ENCODE measurements at places on chromosomes 5 and 9.
A peak's percentile ranks its signal among the peaks of the same experiment; 100 is the strongest.

DNA sequence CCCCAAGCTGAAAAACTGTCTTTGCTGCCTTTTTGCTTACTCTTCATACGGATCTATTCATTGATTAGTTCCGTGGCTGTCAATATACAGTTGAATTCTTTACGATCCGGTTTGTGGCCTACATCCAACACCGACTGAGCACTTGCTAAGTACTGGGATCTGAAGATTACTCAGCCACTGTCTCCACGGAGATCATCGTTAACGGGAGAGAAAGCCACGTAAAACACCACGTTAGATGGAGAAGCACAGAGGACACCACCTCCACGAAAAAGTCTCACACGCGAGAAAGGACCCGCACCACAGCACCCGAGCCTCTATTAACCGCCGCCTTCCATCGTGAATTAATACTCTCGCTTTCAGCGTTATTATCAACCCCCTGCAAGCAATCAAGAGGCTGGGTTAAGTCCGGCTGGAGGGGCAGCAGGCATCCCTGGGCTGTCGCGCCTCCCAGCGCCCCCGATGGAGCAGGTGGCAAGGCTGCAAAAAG lies 650 bp downstream of the ELP1 start:
- DNase-seq = no peak

GRCh38 chr9:20395651-20396050 lies 226.6 kb downstream of the MLLT3 start:
- no peak for DNase-seq

GRCh38 chr5:164921722-164922121 lies 1416.3 kb downstream of the MAT2B start:
- DNase-seq = no peak

DNA sequence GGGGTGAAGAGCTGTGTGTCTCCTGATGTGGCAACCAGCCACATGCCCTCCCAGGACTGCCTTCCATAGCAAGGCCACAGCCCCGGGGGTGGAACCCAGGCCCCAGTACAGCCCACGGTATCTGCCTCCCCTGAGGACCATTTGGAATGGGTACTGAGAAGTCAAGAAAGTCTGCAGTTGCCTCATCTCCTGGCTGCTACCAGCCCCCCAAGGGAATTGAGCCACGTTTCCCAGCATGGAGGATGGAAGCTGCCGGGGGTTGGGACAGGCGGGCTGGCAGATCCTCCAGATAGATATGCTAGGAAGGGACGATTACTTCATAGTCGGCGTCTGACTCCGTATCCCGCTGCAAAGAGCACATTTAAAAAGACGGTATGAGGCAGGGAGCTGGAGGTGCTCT lies 5.5 kb upstream of the DMRT2 start:
- DNase-seq = no peak

DNA sequence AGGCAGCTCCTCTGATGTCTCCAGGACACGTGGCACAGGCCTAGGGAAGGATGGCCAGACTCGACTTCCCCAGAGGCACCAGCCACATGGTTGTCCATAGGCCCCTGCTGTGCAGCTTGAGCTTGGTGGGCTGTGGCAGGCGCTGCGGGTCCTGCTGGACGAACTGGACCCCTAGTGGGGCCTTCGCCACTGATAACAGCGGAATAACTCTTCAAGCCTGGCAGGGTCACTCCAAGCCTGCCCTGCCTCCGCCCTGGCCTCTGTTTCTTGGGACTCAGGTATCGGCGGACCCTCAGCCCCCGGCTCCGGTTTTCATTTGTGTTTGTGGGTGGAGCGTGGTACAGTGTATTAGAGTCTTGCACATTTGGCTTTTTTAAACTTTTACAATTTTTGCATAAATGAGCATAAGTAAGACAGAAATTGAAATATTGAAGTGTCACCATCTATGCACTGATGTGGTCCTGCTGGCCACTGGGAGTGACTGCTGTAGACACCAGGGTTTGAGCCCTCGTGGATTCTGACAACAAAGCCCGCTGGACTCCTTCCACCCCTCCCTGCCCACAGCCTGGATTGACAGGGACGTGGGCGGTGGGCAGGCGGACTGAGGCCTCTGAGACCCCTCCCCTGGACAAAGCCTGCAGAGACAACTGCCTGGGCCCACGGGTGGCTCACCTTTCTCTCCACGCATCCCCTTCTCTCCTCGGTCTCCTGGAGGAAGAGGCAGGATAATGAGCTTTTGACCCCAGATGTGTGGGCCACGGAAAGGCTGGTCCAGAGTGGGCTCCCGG lies 3.8 kb downstream of the FCN1 start:
- DNase-seq = no peak

- no peak for DNase-seq
These were observed 1033.4 kb downstream of the TLE4 start for GRCh38 chr9:80605129-80605528.

DNA sequence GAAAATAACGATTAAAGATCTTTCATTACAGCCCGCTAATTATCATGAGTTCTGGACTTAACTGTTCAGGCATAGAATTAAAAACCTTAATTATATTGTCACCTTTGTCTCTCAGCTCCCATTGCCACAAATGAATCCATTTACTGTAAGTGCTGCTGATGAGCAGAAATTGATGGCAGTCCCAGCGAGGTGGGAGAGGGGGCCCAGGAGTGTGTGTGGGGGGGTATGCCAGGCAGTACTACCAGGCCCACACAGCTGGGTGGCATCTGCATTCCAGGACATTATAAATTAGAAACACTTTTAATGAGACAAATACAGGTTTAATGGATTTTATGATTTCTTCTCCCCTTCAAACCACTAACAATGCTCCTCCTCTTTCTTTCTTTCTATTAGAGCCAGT lies 196.0 kb downstream of the MELK start:
- no peak for DNase-seq

DNA sequence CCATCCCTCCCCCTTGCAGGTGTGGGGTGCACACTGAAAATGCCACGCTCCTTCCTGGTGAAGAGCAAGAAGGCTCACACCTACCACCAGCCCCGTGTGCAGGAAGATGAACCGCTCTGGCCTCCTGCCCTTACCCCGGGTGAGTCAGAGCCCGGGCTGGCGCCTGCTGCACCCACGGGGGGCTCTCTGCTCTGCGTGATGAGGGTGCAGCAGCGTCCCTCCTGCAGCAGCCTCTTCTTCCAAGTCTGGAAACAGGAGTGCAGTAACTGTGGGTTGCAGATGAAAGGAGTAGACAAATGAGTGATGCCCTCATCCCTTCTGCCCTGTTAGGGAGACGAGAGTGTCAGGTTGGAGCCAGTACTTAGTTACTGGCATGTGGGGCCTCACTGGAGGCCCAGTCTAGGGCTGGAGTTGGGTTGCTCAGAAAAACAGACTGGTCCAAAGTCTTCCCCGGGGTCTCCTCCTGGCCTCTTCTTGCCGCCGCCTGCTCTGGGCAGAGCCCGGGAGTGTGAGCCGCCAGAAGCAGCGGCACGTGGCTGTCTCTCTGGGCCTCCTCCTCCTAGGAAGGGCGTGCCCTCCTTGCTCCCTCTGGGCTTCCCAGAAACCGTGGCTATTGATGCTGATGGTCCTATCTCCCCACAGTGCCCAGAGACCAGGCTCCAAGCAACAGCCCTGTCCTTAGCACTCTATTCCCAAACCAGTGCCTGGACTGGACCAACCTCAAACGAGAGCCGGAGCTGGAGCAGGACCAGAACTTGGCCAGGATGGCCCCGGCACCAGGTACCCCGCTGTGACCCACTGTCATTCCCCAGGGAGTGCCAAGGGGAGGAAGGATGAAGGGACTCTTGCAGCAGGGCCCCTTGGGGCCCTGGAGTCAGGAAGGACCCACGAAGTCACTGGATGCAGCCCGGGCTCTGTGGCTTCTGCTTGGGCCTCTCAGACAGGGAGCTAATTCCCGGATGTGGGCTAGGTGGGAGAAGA lies 8.4 kb downstream of the GFI1B start:
- DNase-seq = no peak

GRCh38 chr5:1748845-1749244 lies 50.8 kb downstream of the MRPL36 start:
- DNase-seq = no peak

- DNase-seq = no peak
These were observed 2.9 kb downstream of the TNIP1 start for GRCh38 chr5:151077967-151078366.

DNA sequence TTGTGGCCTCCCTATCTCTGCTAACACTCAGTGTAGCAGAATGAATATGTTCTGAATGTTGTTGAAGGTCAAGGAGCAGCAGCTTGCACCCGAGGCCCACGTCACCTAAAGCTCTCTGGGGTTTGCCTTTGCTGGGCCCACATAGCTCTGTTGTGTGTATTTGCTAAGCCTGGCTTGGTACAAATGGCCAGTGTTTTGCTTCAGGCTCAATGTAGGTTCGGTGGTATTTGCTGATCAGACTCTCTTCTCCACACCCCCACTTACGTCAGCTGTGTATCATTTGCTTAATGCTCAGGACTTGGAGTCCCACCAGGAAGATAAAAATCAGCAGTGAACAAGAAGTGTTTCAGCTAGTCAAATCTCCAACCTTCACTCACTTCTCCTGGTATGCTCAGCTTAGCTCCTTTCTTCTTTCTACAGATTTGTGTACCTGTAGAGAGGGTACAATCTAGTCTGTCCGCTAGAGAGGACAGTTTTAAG lies 4.8 kb upstream of the RFESD start:
- no peak for DNase-seq

- DNase-seq = peak; percentile 28
These were observed 281.9 kb downstream of the NSG2 start for GRCh38 chr5:174327317-174327864.

GRCh38 chr9:135961811-135962695 lies 880 bp upstream of the UBAC1 start:
- DNase-seq = no peak

DNA sequence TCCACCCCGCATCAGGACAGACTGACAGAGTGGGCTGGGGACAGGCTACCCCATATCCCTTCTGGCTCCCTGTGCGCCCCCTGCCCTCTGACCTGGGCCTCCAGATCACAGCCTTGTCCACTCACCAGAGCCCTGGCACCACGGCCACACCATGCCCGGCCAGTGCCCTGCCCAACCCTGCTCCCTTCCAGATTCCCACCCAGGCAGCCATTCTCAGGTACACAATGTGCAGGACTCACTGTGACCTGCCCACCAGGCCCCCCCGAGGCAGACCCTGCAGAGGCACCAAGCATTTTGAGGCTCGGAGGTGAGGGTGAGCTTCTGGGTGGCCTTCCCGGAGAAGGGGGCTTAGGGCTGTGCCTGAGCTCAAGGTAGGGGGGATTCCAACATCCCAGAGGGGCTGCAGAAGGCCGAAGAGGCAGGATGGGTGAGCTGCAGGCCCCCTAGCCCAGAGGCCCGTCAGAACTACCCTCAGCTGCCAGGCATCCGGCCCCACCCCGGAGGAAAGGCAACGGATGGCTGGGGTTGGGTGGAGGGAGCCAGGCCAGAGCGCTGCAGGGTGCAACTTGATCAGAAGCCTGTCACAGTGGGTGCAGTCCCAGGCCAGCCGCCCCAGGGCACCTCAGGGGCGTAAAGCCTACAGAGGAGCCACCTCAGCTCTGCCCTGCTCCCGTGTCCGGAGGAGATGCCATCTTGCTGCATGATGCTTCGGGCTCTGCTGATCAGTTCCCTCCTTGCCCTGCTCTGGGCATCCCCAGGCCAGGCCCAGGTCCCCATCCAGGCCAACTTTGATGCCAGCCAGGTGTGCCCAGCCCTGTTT lies at the start of gene LCNL1:
LCNL1 (plus strand) TSS at position 762 of the 820 bp plus-strand sequence. CDS start 594 bp downstream, outside the sequence.
- DNase-seq = no peak

GRCh38 chr9:100739208-100739607 lies 161.3 kb downstream of the CAVIN4 start:
- no peak for DNase-seq

- no peak for DNase-seq
These were observed 172.0 kb downstream of the GDNF start for GRCh38 chr5:37667846-37668245.

DNA sequence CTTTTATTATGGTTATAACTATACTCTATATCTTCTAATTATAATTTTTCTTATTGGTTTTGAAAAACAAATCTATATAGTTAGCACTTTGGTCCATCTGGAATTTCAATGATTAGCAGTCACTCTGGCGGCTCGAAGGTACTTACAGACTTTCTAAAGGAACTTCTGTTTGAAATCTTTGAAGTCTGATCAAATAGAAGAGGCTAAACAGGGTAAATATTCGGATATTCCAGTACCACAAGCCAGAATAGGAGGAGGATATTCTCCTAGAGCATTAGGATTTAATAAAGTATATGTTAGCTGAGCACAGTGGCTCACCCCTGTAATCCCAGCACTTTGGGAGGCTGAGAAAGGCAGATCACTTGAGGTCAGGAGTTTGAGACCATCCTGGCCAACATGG lies 38.7 kb upstream of the HSD17B3 start:
- DNase-seq = no peak

GRCh38 chr9:117017414-117017985 lies 330.4 kb downstream of the TRIM32 start:
- DNase-seq = no peak

- DNase-seq = no peak
These were observed 249.6 kb downstream of the AOPEP start for GRCh38 chr9:94976077-94976476.

DNA sequence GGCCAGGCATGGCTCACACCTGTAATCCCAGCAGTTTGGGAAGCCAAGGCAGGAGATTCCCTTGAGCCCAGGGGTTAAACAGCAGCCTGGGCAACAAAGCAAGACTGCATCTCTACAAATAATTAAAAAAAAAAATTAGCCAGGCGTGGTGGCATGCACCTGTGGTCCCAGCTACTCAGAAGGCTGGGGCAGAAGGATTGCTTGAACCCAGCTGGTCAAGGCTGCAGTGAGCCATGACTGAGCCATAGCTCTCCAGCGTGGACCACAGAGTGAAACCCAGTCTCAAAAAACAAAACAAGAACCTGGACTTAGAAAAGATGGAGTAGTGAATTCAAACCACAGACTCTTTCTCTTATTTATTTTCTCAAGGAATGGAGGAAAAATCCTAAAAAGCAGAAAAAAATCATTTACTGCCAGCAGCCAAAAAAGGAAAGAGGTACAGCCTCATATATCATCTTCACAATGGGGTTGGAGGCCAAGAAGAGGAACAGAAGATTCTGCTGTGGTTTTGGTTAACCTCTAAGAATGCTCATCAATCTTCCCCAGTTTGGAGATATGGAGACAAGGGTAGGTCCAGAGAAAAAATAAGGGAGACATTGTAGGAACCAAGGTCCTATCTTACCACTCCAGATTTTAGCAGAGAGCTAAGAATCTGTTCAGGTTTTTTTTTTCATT lies 40.0 kb upstream of the MYO10 start:
- no peak for DNase-seq

DNA sequence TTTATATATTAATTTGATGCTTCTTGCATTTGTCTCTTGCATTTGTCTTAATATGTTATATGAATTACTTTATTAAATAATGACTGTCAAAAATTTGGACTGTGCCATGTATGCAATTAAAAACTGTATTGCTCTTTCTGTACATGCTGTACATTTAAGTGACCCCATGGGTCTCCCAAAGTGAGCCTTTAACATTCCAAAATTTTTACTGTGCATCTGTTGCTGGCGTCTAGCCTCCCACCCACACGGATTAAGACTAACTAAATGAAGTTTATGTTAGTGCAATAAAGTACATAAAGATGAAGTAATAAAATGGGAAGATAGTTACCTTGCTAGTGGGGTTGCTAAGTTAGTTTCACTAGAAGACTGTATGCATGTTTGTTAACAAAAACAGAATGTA lies 48.5 kb downstream of the ADAMTS19 start:
- no peak for DNase-seq

- no peak for DNase-seq
These were observed 308.9 kb upstream of the PTPRD start for GRCh38 chr9:10921671-10922070.

All from CD4-positive, alpha-beta T cell treated with Interleukin-21 for 1 hour (primary cell).